Trophoblast cell (in vitro differentiated cells and primary cell): ENCODE measurements at places on chromosomes 11 and 22.

DNA sequence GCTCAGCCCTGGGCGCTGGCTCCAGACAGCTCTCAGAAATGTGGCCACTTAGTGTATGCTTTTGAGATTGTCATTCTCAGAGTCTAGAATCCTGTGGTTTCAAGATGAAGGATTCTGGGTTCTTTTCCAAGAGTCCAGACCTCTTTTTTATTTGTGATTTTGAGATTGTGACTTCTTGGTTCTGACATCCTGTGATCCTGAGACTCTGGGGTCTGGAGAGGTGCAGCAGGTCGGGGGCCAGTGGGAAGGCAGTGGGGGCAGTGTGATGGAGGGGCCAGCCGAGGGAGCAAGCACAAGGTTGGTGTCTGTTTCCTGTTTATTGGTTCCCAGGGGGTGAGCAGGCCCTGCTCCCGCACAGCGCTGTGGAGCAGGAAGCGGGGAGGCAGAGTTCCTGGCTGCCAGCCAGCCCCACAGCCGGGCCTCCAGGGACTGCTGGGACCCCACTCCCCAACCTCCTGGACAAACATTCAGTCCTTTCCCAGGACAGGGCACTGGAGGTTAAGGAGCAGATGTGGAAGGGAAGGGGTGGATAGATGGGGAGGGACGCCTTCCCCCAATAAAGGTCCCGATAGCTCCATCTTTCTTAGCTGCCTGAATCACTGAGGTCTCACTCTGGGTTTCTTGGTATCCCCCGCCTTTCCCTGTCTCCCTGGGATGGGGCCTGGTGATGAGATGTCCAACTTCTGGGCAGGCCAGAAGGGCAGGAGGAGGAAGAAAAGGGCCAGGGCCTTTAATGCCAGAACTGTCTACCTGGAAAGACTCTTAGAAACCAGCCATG lies 13.7 kb downstream of the ARHGEF17 start:
- no peak for DNase-seq

GRCh38 chr22:41983513-41984405 lies 14.5 kb downstream of the SEPTIN3 start:
- peak; percentile 76 for DNase-seq

DNA sequence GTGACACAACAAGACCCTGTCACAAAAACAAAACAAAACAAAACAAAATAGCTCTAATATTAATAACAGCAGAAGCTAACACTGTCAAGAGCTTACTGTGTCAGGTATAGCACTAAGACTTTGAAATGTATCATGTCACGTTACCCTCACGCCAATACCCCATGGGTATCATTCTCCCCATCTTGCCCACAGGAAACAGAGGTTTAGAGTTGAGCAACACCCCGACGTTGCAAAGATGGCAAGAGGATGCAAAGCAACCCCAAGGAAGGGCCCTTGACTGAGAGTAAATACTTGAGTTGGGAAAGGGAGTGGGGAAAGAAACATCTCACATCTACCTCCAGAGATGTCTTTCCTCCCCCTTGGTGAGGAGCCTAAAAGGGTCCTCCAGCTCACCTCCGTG lies 366.8 kb downstream of the LARGE1 start:
- DNase-seq = no peak

- DNase-seq = peak; percentile 70
These were observed 40.5 kb downstream of the LRRC32 start for GRCh38 chr11:76629853-76630599.

- no peak for DNase-seq
These were observed 65.6 kb upstream of the SESN3 start for GRCh38 chr11:95296621-95297025.

DNA sequence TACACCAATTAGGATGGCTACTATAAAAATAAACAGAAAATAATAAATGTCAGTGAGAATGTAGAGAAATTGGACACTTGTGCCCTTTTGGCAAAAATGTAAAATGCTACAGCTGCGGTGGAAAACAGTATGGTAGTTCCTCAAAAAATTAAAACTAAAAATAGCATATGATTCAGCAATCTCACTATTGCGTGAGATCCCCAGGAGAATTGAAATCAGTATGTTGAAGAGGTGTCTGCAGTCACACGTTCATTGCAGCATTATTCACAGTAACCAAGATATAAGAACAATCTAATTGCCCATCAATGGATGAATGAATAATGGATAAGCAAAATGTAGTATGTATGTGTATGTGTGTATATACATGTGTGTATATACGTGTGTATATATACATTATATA lies 6.8 kb downstream of the OR52N2 start:
- no peak for DNase-seq

- DNase-seq = no peak
These were observed 19.3 kb upstream of the TMEM191C start for GRCh38 chr22:21447694-21448402.

- no peak for DNase-seq
These were observed 30.7 kb downstream of the WEE1 start for GRCh38 chr11:9604134-9604533.

- no peak for DNase-seq
These were observed 22.9 kb downstream of the MUC6 start for GRCh38 chr11:1013631-1013935.

- DNase-seq = no peak
These were observed 1.1 kb upstream of the ABCG4 start for GRCh38 chr11:119147604-119148333.

- no peak for DNase-seq
These were observed 29.2 kb downstream of the ALG12 start for GRCh38 chr22:49889071-49889470.
